ENCODE measurements at places on chromosomes 6 and 20.

GRCh38 chr6:143877584-143878271, 13.5 kb downstream of the ZC2HC1B start:
- no peak for DNase-seq

DNA sequence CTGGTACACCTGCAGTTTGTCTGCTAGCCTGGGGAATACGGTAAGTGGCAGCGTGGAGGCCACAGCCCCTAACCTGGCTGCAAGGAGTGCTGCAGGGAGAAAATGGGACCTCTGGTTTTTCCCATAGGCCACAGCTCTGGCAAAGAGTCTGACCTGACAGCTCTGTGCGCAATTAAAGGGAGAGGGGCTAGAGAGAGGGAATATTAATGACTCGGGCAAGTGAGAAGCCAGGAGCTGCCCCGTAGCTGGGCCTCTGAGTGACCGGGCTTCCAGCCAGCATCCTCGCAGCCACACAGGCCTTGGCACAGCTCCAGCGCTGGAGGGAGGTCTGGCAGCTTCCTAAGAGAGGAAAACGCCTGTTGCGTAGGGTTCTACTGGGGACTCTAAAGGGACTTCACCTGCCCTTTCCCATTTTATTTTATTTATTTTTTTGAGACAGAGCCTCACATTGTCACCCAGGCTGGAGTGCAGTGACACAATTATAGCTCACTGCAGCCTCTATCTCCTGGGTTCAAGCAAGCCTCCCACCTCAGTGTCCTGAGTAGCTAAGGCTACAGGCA, 18.2 kb upstream of the OCSTAMP start:
- no peak for DNase-seq

- no peak for DNase-seq
Measured at GRCh38 chr20:58752565-58752964, 60.0 kb downstream of the NPEPL1 start.

- no peak for DNase-seq
Measured at GRCh38 chr6:97305414-97306066, 22.5 kb upstream of the MMS22L start.

DNA sequence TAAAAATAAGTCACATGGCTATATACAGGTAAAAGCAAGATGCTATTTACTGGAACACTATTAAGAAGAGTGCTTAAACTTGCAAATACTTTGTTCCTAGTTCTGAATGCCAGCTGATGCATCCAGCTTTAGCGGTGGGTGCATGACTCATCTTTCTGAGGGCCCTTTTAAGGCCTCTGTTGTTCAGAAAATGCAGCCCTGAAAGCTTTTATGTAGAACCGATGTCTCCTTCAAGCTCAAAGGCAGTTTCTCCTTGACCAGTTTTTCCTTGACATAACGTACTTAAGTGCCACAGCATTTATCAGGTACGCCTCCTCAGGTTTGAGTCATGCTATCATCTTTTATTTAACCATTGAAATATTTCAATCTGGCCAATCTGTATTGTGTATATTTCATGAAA, 82.8 kb downstream of the MLIP start:
- no peak for DNase-seq

DNA sequence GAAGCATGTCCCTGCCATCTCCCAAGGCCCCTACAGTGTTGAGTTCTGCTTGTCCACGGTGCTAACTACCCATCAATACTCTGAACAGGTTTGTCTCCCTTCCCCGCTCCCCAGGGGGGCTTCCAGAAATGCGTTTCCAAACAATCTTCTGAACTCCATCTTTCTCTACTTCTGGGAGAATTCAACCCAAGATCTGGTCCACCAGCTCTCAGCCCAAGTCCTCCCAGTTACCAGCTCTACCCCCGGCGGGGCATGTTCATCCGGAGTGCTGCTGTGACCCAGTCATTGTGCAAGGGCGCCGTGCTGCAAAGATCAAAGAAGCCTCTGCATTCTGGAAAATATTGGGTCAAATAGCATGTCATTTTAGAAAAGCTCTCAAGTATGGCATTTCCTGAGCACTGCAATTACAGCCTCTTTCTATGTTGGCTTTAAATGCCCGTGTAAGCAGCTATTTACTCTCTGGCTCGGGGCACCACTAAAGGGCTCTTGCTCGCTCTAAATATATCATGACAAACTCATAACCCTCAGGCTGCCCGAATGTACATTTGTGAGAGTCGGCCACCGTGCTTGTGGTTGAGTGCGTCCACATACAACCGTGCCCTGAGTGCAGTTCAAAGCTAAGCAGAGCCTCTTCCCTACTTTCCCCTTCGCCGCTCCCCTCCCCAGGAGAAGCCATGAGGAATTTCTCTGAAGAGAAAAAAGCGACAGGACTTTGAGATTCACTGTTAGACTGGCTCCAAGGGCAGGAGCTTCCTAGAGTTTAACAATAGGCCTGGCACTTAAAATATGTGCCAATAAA, 71.6 kb downstream of the BANF2 start:
- DNase-seq: no peak

DNA sequence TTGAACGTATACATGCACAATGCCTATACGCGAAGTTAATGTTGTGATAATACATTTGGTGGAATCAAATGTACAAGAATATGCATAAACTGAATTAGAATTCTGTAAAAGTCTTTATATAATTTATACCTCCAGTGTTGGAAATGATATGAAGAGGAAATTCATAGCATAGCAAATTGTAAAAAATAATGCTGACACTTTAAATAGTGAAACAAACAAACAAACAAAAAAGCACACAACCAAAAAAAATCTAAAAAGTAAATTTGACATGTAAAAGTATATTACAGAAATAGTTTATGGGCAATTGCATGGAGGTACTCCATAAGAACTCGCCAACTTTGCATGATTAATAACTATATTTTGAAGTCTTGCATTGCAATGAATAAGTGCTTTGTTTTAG, 780.9 kb downstream of the TBC1D32 start:
- DNase-seq: no peak

DNA sequence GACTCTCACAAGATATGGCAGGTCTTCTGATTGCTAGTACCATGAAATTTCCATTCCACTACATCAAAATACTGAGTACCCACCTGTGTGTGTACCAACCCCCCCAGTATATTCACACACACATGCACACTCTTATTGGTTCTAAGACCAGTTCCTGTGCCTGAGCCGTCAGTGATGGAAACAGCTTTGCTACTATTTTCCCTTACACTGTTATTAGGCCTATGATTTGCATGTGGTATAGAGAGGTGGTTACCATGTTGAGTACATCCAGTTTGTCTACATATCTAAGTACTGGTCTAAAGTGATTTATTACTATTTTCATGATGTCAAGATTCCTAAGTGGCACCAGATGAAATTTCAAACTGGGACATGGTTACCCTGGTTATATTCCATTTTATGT, 459.9 kb downstream of the BCKDHB start:
- DNase-seq: no peak

DNA sequence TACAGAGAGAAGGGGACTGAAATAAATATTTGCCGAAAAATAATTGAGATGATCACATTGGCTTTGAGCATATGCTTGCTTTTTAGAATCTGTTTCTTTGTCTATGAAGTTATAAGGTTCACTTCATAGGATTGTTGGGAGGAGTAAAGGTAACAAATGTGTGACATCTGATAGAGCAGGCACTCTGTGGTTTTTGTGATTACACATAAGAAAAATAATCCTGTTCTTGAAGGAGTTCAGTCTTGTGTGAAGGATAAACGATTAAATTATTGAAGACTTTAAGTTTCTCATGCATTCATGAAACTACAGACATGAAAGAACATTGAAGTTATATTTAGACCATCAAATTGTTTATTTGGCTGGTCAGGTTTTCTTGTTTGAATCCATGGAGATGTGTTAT, 45.0 kb downstream of the QKI start:
- DNase-seq: no peak

- DNase-seq: no peak
Measured at GRCh38 chr6:11341867-11342266, 109.4 kb upstream of the NEDD9 start.

GRCh38 chr6:154080461-154081189, 41.6 kb downstream of the OPRM1 start:
- DNase-seq: no peak

DNA sequence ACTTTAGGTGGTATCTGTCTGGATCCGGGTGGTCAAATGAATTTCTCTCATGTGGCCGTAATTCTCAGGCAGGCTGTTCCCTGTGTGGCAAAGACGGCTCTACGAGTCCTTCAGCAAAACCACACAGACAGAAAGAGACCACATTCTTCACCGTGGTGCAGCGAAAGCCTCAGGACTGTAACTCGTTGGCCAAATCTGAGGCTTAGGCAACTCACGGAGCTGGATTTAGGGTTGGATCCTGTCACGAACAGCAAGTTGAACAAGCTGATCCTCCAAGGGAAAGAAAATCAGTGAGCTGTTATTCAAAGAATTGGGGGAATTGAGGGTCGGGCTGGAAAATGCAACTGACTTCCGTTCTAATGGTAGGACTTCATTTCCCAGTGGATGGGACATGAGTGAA, 167.4 kb downstream of the ZMYND8 start:
- DNase-seq: no peak

GRCh38 chr6:79239536-79240168, 5.2 kb upstream of the HMGN3 start:
- DNase-seq: no peak

- peak; percentile 37 for DNase-seq
Measured at GRCh38 chr6:30684386-30685156, 1.9 kb downstream of the PPP1R18 start.

DNA sequence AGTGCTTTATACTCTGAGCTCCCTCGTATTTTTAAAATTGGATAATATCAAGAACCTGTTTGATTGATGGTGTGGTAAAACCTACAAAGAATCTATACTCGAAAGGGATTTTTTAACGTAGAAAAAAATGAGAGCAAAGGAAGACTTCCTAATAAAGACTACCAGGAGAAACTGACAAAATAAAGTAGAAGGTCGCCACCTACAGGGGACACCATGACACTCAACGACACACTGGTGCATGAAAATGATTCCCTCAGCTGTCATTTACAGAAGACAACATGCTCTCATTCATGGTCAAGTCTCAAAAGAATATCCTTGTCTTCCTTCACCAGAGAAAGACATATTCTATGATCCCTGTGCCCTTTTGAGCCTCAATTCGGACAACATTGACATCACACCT, 10.1 kb upstream of the NHSL1 start:
- no peak for DNase-seq

- no peak for DNase-seq
Measured at GRCh38 chr20:12372557-12372956, 454.9 kb downstream of the BTBD3 start.

GRCh38 chr20:41552295-41553068, 65.7 kb downstream of the CHD6 start:
- DNase-seq: no peak

DNA sequence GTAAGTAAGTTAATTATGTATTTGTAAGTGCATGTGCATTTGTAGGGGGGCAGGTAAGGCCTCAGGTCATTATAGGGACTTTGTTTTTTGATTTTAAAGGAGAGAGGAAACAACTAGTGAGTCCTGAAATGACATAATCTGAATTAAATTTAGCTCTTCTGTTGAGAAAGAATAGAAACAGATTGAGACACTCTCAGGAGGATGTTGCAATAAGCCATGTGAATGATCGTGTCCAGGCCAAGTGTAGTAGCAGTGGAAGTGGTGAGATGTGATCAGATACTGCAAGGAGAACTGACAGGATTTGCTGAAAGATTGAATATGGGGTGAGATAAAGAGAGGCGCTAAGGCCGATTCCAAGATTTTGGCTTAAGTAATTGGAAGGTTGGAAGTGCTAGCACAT, 2.6 kb upstream of the CENPW start:
- DNase-seq: no peak

DNA sequence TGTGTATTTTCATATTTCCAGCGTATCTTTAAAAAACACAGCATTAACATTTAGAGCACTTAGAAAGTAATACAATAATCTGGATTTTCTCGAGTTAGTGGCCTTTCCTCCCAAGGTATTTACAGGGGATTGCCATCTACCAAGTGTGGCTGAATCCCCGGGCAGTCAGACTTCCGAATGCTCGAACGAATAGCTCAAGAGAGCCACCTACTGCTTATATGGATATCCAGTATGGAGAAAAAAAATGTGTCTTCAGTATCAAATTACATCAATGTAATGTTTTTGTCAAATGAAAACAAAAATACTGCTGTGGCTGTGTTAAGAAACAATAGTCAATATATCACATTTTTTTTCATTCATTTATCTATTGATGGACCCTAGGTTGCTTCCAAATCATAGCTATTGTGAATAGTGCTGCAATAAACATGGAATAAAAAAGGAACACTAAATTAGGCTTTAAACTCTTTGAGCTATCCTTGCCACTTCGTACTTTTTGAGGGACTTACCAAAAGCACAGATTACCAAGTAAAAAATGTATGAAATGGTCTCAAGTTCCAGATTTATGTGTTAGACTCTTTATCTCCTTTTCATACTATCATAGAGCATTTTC, 654.5 kb upstream of the PTCHD4 start:
- no peak for DNase-seq

DNA sequence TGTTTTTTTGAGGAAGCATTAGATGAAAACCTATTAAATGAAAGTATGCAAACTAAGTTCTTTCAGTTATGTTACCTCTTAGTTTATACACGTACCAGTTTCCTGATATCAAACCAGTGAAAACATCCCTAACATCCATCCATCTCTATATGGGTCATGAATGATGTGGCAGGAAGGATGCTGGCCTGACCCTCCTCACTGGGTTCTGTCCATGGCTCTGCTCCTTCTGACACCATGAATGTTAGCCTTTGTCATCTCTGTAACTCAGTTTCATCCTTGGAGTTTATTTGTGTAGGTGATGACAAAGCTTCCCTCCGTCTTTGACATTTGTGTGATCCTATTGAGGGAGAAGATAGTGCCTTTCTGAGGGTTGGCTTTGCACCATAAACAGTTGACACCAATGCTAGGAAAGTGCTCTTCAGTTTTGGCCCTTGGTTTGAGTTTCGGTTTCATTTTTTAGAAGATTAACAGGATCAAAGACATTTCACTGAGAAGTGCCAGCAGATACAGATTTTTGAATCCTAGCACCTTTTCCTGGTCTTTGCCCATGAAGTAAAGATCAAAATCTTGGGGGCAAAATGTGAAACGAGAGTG, 72.0 kb upstream of the SCGN start:
- no peak for DNase-seq

DNA sequence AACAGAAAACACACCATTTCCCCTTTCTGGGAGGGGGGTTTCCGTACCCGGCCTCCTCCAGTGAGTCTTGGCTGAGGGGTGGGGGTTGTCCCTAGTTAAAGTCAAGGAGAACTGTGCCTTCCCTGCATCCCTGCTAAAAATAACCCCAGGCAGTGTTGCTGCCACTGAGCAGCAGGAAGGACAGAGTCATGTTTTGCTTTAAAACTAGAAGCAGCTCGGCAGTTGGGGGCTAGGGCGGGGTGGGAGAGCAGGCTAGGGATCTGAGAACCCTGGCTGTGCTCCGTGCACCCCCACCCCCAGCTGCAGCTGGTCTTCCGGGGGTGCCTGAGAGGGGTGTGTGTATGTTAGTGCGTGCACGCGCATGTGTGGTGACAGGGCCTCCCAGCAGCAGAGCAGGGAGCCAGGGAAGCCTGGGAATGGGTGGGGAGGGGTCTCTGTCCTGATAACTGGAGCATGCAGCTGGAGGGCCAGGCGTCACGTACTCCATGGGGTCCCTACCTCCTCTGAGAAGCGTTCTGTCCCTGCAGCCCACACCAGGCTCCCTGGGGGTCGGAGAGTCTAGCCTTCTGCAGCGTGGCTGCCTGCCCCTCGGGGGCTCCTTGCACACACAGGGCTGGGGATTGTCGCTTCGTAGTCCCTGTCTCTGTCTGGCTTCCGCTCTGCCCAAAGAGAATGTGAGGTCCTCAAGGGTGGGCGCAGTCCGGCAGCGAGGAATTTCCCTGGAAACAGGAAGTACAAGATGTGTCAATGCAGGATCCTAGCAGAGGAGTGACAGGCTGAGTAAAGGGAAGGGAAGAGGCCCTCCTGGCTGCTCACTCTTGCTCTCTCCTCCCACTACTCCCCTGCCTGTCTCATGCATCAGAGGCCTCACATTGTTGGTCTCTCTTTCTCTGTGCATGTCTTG, 16.8 kb upstream of the ARMC12 start:
- DNase-seq: no peak
